ENCODE measurements at places on chromosomes 5 and 9. TPM values are rescaled to one million over a fixed set of nuclear protein-coding genes. Genes with fewer than 3 reads are reported as not detected.

DNA sequence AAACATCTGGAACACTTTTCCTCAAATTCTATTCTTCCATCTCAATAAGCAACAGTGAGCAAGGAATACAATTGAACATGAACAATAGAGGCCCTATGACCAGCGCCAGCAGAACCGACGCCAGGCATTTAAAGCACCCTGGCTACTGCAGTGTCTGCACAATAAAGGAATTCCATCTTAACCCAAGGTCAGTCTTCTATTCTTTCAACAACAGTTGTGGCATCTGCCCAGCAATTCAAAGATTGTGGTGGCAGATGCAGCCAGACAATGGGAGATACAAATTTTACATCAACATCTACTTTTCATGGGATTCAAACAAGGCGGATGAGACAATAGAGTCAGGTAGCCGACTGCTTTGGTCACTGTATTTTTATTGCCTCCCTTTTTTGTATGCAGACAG lies 65.9 kb downstream of the ELL2 start:
- no peak for DNase-seq

DNA sequence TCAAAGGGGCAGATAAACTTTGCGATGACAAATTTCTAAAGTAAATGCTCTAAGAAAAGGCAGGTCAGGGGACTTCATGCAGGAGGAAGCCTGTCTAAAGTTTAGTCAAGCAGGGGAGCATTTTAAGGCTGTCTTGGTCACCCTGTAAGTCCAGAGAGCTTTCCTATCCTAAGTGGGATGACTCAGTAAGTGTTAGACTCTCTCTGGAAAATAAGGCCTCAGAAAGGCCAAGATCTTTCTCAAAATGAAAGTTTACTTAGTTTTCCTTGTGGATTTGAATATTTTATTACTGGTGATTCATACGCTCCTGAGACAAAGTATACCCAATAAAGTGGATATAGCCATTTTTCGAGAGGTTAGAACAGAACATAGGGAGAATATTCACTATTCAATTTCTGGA lies 806.9 kb upstream of the CDH9 start:
- no peak for DNase-seq

DNA sequence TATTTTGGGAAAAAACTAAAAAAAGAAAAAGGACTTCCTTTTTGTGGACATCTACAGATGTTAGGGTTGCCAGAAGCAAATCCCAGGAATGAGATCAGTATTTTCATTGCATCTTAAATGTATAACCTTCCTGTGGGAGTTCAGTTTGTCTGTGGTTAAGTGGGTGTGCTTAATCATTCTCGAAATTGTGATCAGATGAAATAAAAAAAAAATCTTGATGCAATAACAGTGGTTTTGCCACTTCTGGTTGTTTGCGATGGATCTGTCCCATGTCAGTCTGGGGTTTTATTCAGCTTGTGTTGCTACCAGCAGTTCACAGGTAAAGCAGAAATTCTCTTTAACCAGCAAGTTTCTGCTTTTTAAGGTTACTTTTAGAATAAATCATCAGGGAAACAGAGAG lies 179.0 kb downstream of the MAN2A1 start:
- no peak for DNase-seq

Gene SLC1A1
- total RNA-seq: 0.14 TPM

Gene STX17
- 35.3 TPM for total RNA-seq

Gene ACSL6
- total RNA-seq: 8.2 TPM
